ENCODE measurements at places on chromosomes 2 and 18. TPM values are rescaled to one million over a fixed set of nuclear protein-coding genes. Genes with fewer than 3 reads are reported as not detected.

Gene NOSTRIN
- total RNA-seq: 14.7 TPM

Gene SETBP1
- total RNA-seq: 10.3 TPM

Gene SERPINB4
- total RNA-seq: not detected

Gene LYPD1
- total RNA-seq: not detected

Gene FAM168B
- total RNA-seq: 90.5 TPM

Gene SERPINB12
- total RNA-seq: not detected

Gene CD8B
- total RNA-seq: 0.22 TPM

Gene CFC1
- not detected for total RNA-seq

Gene TFCP2L1
- total RNA-seq: 0.14 TPM

Gene MPP4
- not detected for total RNA-seq

Gene UGT1A10
- total RNA-seq: not detected

Gene TDRD15
- not detected for total RNA-seq

Gene COA5
- 33.3 TPM for total RNA-seq

Gene CCDC138
- 1.1 TPM for total RNA-seq

Gene RIT2
- total RNA-seq: not detected

Gene ALMS1
- 7.7 TPM for total RNA-seq

Gene LAMA1
- total RNA-seq: not detected

Gene LONRF2
- 19.0 TPM for total RNA-seq
